Stimulated activated CD8-positive, alpha-beta memory T cell treated with anti-CD3 and anti-CD28 coated beads, Interleukin-2, amount 100 ng/mL, for 1 hour (primary cell): ENCODE measurements at places on chromosomes 1 and 21.

GRCh38 chr1:222995236-222995580 is 147.8 kb downstream of the TLR5 start:
- DNase-seq = no peak

GRCh38 chr1:192579010-192579738 is 3.6 kb downstream of the RGS1 start:
- no peak for DNase-seq

GRCh38 chr21:45864436-45864835 is 117.1 kb upstream of the COL6A1 start:
- no peak for DNase-seq

DNA sequence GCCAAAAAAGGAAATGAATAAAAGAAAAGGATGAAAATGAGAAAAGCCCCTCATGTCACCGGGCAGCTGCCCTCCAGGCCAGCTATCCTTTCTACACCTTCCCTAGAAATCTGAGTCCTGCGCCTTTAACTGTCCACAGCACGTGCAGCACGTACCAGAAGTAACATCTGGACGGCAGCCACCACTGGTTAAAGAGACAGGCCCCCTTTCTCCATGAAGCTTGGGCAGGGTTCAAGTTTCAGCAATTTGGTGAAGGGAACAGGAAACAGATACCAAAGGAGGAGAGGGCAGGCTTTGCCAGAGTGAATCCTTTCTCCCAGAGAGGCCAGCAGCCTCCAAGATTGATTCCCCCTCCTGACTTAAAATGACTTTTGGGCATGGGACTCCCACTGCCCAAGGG is 3.6 kb upstream of the KIAA2013 start:
- no peak for DNase-seq

DNA sequence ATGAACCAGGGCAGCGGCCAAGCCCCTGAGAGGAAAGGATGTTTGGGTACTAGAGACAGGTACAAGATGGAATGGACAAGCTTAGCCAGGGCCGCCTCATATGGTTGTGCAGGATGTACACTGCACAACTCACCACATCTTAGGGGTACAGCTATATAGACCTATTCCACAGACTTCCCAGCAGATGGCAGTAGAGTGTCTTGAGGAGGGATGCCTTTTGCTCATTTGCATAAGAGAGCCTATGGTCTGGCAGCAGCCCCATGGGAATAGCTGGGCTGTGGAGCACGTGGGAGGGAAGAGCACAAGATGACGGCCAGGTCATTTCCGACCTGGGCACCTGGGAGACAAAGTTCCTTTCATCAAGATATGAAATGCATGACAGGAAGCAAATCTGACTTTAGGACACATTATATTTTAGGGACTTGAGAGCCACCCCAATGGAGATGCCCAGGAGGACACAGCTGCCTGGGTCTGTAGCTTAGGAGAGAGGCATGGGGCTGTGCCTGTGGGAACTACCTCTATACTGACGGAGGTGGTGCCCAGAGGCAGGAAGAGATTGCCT is 215.5 kb downstream of the KCNJ6 start:
- no peak for DNase-seq

DNA sequence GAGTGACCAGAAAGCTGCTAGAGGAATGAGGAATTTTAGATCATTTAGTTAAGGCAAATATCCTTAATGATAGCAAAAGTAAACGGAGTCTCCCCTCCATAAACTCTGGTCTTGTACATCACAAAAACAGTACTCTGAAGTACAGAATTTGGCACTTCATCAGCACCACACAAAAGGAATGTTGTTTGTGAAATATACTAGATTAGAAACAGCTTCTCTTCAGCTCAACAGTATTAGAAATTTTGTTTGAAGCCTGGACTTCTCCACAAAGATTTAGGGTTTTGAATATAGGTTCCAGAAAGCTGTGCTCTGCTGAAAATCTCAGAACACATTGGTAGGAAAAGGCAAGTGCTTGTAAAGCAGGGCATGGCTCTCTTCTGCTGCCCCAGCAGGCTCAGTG is 135.1 kb upstream of the PTGFR start:
- no peak for DNase-seq

GRCh38 chr1:204087893-204088528 is 15.1 kb downstream of the SOX13 start:
- no peak for DNase-seq

DNA sequence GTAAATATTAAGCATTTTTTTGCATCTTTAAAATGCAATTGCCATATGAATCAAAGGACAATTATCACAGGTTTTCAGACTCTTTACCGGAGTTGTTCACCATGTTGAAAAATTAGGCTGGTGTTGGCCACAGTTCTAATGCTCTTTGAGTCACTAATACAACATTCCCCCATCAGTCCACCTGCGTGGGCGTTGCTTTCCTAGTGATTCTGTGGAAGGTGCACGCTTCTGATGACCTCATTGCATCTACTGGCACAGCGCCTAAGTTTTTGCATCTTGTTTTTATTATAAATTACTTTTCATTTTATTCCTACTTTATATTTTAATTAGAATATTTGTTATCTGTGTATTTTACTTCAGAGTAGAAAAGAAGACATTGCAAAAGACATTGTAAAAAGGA is 4.7 kb upstream of the F5 start:
- DNase-seq = no peak

GRCh38 chr1:206430031-206430983 is 40.0 kb upstream of the IKBKE start:
- no peak for DNase-seq

- DNase-seq = no peak
Observed at GRCh38 chr1:23216771-23217420, 406 bp downstream of the HTR1D start.

DNA sequence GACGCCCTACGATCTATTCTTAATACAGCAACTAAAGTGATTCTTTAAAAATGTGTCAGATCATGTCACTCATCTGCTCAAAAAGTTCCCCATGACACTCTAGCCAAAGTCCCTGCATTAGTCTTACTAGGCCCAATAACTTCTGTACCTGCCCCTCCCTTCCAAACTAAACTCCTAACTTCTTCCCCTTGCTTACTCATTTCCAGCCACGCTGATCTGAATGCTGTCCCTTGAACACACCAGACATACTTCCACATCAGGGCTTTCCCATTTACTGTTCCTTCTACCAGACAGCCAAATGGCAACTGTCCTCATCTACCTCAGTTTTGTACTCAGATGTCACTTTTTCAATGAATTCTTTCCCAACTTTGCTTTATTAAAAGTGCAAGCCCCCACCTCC is 1.2 kb downstream of the PPT1 start:
- no peak for DNase-seq

- no peak for DNase-seq
Observed at GRCh38 chr1:204418174-204419063, 6.8 kb upstream of the PPP1R15B start.

- DNase-seq = no peak
Observed at GRCh38 chr1:187959062-187959461, 1130.3 kb downstream of the PLA2G4A start.

DNA sequence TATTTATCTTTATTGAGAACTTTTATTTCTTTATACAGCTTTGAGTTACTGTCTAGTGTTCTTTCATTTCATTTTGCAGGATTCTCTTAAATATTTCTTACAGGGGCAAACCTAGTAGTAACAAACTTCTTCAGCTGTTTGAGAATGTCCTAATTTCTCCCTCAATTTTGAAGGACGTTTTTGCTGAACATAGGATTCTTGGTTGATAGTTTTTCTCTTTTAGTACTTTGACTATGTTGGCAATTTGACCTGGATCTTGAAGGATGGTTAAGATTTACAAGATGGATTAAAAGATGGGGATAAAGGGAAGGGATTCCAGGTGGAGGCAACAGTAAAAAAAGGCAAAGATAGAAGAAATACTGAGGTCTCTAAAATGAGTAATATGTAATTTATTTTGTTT is 38.9 kb downstream of the XPR1 start:
- DNase-seq = no peak

DNA sequence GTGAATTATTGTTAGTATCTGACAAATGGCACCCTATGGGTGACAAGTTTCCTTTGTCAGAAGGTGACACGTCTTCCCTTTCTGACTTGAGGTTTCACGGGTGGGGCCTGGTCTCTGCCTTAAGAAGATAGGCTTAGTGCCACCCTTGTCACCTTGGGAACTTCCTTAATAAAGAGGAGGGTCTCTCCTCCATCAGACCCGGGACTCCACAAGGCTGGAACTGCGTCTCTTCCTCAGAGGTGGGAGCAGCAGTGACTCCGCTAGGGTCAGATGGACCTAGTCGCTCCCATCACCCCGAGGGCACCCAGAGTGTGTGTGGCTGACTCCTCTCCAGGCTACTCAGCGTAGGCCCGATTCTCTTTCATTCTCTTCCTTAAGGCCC is 774 bp upstream of the WDTC1 start:
- DNase-seq = peak; percentile 2

DNA sequence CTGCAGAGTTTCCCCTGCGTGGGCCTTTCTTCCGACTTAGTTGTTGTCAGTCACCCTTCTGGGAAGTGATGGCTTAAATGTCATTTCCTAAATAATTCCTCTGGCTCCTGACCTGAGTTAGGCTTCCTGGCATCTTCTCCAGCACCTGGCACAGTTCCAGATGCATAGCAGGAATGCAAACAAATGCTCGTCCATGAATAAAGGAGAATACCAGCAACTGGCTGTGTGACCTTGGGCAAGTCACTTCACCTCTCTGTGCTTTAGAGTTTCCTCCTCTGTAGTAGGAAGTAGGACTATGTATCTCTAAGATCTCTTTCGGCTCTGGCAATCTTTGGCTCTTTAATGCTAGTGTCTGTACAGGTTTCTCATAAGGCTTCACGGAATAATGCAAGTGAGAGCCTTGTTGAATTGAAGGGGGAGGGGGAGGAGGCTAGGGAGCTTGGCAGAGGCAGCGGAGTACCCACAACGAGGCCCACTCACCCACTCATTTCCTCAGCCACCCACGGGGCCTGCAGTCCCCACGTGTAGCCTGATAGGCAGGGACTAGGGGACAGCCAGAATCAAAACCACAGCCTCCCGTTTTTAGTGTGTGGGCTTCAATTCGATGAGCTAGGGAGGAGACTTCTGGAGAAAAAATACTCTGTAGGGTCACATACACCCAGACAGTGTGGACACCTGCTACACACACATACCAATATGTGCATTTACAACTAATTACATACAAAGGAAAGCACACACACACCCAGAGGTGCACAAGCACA is 48.1 kb downstream of the TENT5C start:
- no peak for DNase-seq

GRCh38 chr1:231162970-231163829 is 1.3 kb downstream of the TRIM67 start:
- no peak for DNase-seq

DNA sequence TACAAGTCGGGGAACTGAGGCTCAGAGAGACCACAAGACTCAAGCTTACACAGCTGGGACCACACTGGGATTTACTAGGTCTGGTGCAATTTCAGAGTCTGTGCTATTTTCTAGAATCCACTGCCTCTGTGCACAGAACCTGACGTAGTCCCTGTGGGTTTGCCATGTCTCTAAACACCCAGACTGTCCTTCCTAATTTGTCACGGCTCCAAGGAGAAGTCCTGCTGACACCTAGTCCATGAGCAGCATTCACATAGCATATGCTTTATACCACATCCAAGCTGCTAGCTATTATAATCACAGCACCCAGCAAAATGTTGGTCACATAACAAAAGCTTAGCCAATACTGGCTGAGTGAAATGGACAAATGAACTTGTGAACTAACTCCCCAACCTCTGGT is 79.0 kb upstream of the HMGB4 start:
- no peak for DNase-seq

DNA sequence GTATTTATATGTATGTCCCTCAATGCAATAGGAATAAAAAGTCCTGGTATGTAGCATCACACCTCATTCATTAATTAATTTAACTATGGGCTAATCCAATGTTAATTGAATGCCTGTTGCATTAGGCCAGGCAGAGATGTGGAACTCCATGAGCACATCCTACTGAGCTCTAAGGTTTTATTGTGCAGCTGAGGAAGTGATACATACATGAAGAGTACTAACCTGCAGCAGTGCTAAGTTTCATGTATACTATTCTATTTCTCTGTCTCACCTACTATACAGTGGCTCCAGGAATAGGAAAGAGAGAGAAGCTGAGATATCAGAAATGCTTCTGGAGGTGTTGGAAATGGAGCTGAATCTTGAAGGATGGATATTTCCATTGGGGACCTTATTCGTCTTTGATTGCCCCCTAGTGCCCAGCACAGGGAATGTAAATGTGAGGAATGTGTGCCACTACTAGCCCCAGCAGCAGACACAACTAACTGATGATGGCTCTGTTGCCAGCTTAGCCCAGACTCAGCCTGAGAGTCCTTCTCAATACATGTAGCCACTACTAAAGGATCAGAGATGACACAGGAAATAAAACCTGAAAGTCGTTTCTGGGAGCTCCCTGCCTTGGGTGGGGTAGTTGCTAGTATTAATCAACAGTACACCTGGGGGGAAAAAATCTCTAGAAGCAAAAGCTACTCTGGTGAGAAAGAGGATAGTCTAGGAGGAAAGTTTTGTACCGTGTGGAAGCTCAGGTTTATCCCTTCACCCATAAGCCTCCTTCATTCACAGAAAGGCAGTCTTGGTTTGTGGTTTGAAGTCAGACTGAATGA is 173.3 kb upstream of the FOXD3 start:
- no peak for DNase-seq
